AG20443 (cell line): ENCODE measurements at places on chromosomes 16 and 17.

DNA sequence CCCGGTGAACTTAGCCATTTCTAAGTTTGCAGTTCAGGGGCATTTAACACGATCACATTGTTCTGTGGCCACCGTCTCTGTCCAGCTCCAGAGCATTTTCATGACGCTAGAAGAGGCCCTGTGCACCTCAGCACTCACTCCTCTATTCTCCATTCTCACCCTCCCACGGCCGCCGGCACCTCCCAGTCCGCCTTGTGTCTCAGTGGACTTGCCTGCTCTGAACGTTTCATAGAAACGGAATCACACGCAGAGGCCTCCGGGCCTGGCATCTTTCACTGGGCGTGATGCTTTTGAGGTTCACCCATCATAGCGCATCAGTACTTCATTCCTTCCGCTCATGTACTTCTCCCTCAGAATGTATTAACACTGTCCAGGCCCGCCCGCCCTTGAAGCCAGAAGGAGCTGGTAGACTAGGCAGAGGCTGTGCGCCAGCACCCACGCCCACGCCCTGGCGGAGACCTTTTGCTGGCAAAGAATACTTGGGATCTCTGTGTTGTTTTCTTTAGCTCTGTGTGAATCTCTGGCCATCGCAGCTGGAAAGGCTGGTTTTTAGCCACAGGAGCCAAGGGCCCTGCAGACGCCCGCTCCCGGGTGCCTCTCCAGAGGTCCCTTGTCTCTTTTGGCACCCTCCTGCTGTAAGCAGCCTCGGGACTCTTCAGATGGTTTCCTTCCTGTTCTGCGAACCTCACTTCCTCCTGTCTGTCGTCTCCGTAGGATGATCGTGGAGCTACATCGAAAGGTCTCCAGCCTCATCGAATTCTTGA lies 23.4 kb upstream of the JPT2 start:
- no peak for DNase-seq

DNA sequence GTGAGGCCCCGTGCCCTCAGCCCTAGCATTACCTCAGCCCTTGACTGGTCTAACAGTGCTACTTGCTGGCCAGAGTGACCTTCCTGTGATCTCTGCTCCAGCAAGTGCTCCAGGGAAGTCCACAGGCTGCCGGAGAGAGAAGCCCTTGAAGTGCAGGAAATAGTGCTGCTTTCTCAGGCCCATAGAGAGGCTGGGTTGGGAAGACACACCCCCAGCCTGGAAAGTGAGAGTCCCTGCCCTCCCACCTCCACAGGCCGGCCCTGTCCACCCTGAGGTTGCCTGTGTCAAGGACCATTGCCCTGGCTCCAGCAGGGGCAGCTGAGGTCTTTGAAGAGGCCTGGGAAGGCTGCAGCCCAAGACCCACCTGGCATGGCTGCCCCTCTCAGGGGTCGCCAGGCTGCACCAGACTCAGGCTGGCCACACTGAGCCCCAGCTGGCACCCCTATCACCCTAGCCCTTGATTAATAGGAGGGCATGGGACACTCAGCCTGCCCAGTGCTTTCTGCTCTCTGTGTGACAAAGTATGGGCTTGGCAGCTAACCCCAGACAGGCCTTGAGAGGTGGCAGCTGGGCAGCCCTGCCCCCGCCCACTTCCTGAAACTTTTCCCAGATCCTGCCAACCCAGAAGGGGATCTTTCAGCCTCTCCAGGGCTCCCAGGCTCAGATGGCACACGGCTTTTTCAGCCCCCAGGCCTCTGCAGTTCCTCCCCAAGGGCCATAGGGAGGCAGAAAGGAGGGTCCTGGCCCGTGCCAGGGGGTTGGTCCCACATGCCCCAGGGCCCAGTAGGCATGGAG lies 21.7 kb downstream of the ATP6V0D1 start:
- DNase-seq = no peak

DNA sequence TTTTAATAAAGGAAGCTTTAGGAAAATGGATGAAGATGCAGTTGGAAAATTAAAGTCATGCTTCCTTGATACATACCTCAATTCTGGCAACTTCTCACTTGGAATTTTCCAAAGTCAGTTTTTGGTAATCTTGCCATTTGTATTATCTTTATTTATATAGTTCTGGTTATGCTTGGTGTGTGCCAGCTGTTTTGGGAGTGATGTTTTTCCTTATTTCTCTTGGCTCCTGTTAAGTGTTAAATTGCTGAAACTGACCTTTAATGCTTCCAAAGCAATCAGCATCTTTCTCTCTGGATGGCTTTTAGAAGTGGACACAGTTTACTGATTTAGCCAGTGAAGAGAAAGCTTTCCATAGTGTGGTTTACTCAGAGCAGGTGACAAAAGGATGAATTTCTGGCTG lies 70.1 kb upstream of the HAS3 start:
- DNase-seq = no peak

DNA sequence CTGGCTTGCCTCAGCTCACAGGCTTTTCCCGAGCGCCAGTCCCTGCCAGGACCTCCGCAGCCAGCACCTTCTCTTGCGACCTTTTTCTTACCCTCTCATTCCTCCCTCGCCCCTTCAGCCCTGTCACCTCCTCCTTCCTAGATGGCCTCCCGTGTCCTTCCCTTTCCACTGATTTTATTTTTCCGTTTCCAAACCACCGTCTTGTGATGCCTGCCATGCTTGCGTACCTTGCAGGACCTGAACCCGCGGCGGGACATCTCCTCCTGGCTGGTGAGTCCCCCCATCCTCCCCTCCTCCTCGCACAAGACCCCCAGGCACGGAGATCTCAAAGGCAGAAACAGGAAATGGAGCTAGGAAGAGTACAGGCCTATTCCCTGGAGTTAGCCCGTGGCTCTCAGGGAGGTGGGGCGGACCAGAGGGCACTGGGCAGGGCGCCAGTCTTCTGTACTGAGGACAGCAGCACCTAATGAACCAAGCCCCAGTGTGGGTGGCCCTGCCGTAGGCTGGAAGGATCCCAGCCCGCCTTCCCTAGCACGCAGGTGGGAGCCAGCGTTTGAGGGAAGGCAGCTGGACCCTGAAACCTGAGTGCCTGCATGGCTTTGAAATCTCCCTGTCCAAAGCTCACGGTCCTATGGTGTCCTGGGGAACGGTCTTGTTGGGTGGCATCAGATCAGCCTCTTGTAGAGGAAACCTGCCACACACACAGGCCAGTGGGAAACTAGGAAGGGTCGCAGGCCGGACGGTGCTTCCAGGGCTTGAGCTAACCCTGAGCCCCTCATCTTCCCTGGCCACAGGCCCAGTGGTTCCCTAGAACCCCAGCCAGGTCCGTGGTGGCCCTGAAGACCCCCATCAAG lies 612 bp downstream of the CISD3 start:
- DNase-seq = peak; percentile 53

- DNase-seq = no peak
These were observed 20.5 kb upstream of the CHP2 start for GRCh38 chr16:23734176-23734893.

- DNase-seq = no peak
These were observed 223.1 kb downstream of the ZNF423 start for GRCh38 chr16:49632795-49633184.

DNA sequence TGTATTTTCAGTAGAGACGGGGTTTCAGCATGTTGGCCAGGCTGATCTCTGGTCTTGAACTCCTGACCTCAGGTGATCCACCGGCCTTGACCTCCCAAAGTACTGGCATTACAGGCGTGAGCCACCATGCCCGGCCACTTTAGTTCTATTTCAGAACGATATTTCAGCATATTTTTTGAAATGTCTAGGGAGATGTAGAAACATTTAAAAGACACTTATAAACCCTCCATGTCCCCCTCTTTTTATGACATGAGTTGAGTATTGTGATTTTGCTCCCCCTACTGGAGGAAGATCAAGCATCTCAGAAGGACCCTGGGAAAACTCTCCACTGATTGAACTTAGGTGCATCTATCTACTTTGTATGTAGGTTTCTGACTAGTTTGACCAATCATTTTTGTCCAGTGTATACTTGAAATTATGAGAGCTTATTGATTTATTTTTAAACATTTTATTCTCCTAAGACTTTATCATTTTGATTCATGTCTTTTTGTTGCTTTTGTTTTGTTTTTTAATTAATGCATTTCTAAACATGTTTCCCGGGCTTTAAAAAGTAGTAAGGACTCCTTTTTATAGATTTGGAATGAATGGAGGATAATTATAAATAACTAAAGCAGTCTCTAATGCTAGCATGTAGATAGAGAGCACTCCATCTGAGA lies 105.1 kb downstream of the CHD9 start:
- DNase-seq = peak; percentile 42

GRCh38 chr17:30505868-30506417 lies 28.7 kb downstream of the GOSR1 start:
- no peak for DNase-seq

DNA sequence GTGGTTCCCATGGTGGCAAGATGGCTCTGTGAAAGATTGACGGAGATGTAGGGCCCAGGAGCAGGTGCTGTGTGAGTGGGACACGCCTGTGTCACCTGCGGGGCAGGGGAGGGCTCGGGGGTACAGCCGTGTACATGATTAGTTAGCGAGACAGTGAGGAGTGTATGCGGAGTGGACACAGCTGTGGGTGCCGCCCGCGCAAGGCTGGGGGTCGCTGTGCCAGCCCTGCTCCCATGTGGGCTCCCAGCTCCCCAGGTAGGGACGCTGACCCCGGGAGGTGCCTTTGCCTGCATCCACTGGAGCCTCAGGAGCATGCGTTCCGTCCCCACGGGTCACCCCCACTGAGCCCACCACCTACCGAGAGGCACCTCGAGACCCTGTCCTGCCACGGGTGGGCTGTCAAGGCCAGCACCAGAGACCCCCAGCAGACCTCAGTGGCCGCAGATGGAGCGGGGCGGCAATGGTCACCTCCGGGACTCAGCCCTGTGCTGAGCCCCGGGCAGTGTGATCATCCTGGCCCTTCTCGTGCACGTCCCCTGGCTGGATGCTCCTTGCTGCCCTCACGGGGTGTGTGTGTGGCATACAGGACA lies 7.4 kb downstream of the CAPN15 start:
- DNase-seq = no peak

DNA sequence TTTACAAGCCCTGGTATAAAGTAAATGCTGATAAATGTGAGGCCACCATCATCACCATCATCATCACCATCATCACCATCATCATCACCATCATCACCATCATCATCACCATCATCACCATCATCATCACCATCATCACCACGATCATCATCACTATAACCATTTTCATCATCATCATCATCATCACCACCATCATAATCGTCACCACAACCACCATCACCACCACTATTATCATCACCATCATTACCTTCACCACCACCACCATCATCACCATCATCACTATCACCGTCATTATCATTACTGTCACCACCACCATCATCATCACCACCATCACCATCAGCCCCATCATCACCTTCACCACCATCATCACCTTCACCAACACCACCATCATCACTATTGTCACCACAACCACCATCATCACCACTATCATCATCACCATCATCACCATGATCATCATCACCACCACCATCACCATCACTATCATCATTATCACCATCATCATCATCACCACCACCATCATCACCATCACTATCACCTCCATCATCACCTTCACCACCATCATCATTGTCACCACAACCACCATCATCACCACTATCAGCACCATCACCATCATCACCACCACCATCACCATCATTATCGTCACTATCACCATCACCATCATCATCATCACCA lies 16.6 kb upstream of the ZNF469 start:
- no peak for DNase-seq

- DNase-seq = peak; percentile 45
These were observed 18.9 kb downstream of the MYBBP1A start for GRCh38 chr17:4536259-4536741.
